NAMALWA (cell line): ENCODE measurements at places on chromosomes 3 and 15.

GRCh38 chr15:92797168-92798052 is 102.7 kb upstream of the CHD2 start:
- DNase-seq, result peak; percentile 91

- DNase-seq, result no peak
These were observed 137.9 kb downstream of the XXYLT1 start for GRCh38 chr3:195133013-195133412.

- no peak for DNase-seq
These were observed 2.2 kb downstream of the FOXB1 start for GRCh38 chr15:60006203-60006862.

GRCh38 chr15:41025393-41025792 is 72.1 kb downstream of the CHAC1 start:
- no peak for DNase-seq

DNA sequence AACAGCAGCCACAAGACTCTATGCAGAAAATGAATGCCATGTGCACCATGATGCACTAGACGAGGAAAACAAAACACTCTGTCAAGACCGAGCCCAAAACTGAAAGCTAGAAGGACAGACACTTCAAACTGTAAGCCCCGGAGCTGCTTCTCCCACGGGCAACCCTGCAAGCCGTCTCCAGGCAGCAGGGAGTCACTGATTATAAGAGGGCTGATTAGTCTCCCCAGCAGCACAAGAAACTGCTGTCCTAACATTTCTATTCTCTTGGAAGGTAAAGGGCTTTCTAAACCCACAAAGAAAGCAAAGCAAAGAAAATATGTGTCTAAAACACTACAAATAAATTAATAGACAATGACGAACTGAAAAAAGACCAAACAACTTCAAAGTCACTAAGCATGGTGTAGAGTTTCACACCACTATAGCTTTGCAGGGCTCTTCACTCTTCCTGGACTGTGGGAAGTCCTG is 15.5 kb downstream of the TBC1D2B start:
- peak; percentile 84 for DNase-seq

DNA sequence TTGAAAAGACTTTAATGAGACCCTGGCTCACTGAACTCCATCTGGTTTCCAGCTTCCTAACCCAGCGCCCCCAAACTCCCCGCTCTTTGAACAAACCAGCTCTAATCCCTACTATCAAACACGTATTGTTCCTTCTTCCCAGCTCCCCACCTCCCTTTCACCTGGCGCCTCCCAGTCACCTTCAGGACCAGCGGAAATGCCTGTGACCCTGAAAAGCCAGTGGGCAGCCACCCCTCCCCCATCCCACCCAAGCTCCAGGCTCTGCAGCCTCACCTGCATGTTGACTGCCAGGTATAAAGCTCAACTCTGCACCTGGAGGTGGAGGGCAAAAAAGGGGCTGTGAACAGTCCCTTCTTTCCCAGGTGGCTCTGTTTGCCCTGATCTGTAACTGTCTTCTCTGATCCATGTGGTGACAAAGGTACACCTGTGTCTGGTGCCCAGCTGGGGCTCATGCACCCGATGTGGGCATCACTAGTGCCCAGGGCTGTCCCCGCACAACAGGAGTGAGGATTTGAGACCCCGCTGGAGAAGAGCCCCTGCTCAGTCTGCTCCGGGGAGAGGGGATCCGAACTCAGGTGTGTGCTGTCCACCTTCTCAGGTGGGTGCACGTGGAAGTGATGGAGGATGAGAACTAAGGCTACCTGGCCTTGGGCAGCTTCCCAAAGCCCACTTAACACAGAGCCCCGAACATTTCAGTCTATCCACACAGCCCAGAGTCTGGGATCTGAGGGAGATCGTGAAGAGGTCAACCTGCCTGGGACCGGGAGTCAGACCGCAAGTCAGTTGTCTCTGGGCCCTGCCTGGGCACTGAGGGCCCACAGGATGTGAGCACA is 128.9 kb downstream of the NSMCE3 start:
- no peak for DNase-seq

GRCh38 chr3:145286937-145287336 is 874.0 kb downstream of the PLOD2 start:
- no peak for DNase-seq

- DNase-seq, result no peak
These were observed 142.2 kb upstream of the SATB1 start for GRCh38 chr3:18567293-18567692.

DNA sequence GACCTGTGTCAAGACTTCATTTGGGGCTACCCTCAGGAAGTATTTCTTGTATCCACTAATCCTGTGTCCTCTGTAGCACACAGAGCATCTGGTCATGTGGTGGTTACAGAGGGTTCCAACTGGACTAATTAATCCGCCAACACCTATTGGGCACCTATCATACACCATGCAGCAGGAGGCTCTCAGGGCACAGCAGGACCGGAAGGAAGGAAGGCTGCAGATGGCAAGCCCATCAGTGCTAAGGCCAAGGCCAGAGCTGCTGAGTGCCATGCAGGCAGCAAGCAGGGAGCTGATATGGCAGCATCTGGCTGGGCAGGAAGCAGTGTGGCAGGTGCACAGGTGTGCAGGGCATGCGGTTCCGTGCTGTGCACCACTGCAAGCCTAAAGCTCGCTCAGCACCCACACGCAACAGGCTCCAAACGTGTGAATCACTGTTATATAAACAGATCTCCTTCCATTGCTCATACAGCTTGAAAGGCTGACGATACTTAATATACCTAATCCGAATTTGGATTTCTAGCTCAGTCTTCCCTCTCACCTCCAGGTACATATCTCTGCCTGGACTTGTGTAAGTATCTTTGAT is 64.4 kb upstream of the SNRPA1 start:
- DNase-seq, result no peak

DNA sequence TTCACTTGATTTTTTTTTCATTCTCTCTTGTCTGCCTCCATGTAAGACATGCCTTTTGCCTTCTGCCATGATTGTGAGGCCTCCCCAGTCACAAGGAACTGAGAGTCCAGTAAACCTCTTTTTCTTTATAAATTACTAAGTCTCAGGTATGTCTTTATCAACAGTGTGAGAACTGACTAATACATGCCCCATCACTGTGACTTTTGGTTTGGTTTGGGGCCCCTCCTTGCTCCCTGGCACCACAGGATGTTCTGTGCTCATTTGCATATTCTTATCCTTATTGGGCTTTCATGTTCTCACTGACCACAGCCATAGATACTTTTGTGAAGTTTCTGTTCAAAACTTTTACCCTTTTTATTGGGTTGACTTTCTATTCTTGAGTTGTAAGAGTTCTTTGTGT is 3.8 kb upstream of the PRR20G start:
- no peak for DNase-seq

DNA sequence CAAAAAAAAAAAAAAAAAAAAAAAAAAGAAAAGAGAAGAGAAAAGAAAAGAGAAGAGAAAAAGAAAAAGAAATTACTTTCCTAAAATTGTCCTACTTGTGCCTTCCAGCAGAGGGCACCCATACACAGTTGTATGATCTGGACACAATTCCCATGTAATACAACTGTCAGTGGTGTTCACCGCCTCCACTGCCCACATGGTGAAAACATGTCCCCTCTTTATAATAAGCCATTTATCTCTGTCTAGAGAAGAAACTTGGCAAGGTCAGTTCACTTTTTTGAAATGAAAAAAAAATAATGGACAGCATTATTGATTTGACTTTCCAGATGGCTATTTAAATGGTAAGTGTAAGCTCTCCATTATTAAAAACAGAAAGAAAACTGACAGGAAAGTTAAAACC is 459.4 kb downstream of the GBE1 start:
- peak; percentile 46 for DNase-seq
